ENCODE measurements at places on chromosomes 2 and 18.

DNA sequence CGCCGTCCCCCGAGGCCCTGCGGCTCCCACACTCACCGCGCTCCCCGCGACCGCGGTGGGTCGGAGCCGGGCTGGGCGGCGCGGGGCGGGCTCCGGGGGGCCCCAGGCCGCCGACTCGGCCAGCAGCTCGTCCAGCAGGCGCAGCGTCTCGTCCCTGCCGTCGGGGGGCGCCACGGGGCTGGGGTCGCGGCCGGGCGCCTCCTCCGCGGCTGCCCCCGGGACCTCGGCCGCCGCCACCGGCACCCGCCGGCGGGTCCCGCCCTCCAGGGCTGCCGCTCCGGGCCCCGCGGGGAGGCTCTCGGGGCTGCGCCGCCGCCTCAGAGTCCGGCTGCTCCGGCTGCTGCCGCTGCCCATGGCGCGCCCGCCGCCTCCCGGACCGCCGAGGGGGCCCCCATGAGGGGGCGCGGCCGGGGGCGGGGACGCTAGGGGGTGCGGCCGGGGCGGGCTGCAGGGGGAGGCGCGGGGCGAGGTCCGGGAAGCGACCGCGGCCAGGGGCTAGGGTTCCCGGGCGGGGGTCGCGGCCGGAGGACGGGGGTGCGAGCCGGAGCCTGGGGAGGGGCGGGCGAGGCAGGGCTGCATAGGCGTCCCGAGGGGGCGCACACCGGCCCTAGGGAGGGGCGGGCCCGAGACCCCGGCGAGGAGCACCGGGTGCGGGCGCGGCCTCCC lies at the start of gene CYS1:
CYS1 (minus strand) TSS at position 542 of the 666 bp plus-strand sequence; CDS start at position 354, 188 bp downstream.
- DNase-seq: no peak

DNA sequence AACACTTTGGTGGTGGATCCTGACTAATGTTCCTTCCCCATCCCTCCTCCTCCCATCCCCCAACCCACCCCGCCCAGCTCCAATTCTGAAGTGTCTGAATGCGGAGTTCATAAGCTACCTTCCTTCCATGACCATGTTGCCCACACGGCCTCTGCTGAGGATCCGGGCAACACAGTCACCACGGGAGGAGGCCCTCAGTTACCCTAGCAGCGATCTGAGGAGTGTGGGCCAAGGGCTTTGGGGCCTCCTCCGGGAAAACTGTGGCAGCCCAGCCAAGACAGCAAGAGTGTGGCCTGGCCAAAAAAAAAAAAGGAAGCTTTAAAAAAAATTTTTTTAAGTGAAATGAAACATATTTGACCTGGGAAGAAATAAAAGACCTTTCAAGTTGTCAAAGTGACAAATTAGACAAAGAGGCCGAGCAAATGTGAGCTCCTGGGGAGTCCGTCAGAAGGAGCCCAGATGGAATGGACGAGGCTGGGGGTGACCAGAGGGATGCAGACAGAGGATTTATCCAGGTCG lies 169.0 kb upstream of the PKDCC start:
- no peak for DNase-seq

- no peak for DNase-seq
Observed at GRCh38 chr2:20650393-20650876, 463 bp downstream of the HS1BP3 start.

DNA sequence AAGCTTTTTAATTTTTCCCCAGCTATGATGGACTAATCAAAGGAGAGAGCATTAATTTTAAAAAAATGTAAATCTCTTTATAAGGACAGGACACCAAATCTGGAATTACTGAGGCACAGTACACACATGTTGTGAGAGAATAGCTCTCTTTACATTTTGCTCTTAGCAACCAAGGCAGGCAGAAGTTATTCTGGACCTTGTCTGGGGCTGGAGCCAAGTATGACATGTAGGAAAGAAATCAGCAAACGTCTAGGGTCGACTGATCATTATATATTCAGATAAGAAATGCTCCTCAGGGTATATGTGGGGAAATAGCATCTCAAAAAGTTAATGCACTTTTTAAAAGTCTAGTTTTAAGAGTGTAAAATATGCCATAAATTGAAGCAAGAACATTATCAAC lies 1330.0 kb upstream of the CELF4 start:
- no peak for DNase-seq

GRCh38 chr18:3827236-3827845 lies 377.4 kb downstream of the TGIF1 start:
- DNase-seq: no peak

- DNase-seq: no peak
Observed at GRCh38 chr2:48448274-48449061, 81.5 kb upstream of the STON1 start.

- no peak for DNase-seq
Observed at GRCh38 chr2:119862127-119862889, 102.6 kb downstream of the PTPN4 start.

- peak; percentile 82 for DNase-seq
Observed at GRCh38 chr2:176115883-176116813, at the start of gene HOXD10. Gene HOXD10, plus strand, starts transcription at chr2:176116778. Its CDS starts 56 bp downstream, at chr2:176116834.

DNA sequence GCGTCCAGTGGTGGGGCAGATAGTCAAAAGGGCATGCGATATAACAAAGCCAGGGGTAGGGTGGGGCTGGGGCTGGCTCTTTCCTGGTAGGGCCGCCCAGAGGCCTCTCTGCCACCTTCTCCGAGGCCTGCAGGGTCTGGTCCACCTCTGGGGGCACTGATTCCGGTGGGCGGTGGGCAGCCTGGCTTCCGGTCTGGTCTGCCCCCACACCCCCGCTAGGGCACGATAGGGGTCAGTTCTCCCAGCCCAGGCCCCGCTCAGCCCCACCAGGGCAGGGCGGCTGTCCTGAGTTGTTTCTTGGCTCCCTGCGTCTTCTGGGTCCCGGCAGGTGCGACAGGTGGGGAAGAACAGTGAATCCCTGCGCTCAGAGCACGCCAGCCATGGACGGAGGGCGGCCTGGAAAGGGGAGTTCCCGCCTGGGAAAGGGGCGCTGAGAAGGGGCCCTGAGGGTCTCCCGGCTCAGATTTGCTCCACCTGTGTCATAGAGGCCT lies 707 bp upstream of the ERFE start:
- DNase-seq: no peak

DNA sequence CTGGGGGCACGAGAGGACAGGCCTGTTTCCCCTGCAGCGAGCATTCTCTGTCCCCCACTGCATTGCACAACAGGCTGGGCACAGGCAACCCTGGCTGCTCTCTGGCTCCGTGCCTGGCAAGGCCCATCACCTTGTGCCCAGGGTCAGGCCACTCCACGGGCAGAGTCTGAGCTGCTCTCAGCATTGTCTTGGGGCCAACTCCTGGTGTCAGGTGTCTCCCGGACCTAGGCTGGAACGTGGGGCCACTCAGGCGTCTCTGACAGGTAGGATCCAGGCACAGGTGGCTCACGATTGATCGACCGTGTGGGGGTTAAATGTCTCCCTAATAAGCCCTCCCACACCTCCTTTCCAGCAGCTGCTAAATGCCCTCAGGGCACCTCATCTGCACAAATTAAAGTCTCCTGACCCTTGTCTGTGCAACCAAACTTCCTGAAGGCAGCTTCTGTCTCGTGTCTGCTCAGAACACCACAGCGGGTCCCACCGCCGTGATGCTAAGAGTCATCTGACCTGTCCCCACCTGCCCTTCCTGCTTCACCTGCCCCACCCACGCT lies 66.6 kb upstream of the GPC1 start:
- DNase-seq: no peak

GRCh38 chr18:63787673-63788072 lies 12.5 kb downstream of the SERPINB7 start:
- DNase-seq: no peak

GRCh38 chr2:17148407-17149145 lies 369.7 kb downstream of the RAD51AP2 start:
- no peak for DNase-seq

DNA sequence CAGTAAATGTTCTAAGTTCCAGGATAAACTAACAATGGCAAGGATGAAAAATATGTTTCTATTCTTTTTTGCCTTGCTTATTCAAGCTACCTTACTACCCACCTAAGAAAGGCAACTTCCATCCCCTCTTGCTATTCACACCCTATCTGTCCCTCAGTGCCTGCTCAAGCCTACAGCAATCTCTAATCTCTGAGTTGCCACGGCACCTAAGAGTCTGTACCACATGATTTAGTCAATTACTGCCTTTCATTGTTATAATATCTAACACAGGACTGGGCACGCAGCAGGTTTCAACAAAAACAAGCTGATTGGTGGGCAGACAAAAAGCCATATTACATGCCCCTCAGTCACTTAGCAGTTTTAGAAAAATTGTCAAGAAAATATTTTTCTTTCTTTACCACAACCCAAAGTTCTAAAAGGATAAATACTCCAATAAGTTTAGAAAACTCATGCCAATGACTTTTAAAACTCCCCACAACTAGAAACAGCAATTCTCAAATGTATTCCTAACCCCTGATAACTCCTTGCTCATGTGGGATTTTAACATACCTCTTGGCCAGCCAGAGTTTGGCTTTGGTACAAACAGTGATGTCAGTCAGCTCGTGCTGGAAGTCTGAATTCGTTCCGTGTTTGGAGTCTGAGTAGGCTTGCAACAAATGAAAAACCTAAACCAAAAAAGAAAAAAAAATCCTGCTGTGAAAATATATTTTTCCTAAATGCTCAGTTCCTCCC lies 117.3 kb upstream of the ZFP36L2 start:
- DNase-seq: peak; percentile 58

DNA sequence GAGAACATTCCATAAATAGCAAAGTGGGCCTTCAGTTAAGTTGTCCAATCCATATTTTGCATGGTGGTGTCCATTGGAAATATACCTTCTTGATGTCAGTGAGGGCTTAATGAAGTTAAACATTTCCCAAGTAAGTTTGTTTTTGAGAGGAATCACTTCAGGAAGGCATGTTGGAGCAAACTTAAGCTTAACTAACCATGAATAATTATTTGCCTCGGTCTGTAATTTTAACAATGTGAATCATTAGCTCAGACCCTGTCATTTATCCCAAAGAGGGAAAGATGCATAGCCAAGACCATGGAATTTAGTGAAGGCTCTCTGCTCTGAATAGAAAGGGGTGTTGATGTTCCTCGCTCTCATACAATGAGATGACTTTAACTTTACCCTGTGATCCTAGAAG lies 47.4 kb downstream of the SPATS2L start:
- no peak for DNase-seq

Data from kidney epithelial cell (primary cell).